ENCODE measurements at places on chromosomes 1 and 21. TPM values are rescaled to one million over a fixed set of nuclear protein-coding genes. Genes with fewer than 3 reads are reported as not detected.

The RAD54L gene
- 3.0 TPM for total RNA-seq

DNA sequence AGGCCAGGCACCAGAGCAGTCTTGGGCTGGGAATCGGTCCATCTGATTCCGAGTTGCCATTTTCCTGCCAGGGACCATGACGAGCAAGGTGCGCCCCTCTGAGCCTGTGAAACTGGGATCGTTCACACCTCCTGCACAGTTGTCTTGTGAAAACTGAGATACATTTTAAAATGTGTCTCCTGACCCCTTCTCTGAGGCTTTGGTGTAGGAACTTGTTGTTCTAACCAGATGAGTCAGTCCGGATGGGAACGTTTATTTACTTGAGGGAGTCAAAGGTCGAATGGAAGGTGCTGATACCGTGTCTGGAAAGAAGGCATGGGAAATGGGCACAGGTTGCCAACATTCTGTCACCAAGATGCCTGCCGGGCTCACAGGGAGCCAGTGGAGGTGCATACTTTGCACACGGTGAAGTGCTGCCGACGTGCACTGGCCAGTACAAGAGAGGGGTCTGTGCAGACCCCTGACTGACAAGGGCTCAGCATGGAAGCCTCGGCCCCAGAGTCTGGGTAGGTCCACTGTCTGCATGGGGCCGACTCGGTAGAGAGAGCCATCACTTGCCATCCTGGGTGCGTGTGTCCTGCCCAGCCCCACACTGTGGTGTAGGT lies 7.4 kb upstream of the KCNN3 start:
- no peak for DNase-seq

The ENAH gene
- 0.54 TPM for total RNA-seq

- no peak for DNase-seq
Observed at GRCh38 chr1:163337631-163338030, 15.9 kb downstream of the NUF2 start.

DNA sequence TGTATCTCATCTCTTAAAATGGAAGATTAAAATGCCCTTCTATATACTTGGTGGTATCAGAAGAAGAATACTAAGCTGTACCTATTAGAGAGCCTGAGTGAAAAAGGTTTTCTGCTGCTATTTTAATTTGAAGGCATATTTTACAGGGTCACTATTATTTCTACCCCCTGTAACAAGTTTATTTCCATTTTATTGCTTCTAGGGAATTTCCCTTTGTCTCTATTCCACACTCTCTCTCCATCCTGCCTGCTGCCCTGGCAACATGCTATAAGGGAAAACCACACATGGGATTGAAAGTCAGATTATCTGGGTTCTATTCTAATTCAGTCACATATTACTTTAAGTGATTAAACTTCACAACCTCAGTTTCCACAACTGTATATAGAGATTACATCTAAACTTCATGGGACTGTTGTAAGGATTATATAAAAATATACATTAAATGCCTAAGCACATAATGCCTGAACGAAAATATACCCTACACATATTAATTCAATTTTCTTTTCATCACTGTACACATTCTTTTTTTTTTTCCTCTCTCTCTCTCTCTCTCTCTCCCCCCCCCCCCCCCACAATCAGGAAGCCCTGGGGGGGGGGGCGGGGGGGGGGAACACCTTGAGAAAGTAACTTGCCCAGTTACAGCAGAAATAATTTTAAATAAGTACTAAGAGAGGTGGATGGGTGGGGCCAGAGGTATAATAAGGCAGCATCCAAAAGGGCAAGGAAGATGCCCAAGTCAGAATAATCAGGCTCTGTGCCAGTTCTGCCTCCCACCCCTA lies 51.5 kb downstream of the LUZP1 start:
- no peak for DNase-seq

DNA sequence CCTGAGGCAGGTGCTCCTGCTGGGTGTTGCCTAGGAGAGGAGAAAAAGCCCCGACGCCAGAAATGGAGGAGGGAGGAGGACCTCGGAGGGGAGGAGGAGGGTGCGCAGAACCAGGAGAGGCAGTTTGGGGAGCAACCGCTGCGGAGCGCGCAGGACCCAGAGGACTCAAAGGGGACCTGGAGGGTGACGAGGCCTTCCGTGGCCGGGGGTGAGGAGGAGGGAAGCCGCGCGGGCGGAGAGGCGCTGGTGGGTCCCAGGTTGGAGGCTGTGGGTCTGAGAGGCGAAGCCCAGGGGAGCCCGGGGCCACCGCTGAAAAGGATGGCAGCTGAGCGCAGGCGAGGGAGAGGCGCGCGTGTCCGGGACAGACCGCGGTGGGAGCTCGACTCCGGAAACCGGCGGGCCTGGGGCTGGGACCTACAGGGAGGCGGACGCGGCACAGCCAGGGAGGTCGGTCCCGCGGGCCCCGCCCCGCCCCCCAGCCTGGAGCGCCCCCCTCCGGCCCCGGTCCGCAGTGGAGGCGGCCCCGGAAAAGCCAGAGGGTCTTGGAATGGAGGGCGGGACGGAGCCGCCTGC lies 15.1 kb downstream of the RNF223 start:
- peak; percentile 52 for DNase-seq

GRCh38 chr1:95620076-95620475 lies 386.1 kb downstream of the RWDD3 start:
- DNase-seq, result no peak

GRCh38 chr1:119046785-119047438 lies 58.8 kb upstream of the TBX15 start:
- DNase-seq, result no peak

- DNase-seq, result no peak
Observed at GRCh38 chr1:167431909-167432650, 86.2 kb downstream of the CD247 start.

DNA sequence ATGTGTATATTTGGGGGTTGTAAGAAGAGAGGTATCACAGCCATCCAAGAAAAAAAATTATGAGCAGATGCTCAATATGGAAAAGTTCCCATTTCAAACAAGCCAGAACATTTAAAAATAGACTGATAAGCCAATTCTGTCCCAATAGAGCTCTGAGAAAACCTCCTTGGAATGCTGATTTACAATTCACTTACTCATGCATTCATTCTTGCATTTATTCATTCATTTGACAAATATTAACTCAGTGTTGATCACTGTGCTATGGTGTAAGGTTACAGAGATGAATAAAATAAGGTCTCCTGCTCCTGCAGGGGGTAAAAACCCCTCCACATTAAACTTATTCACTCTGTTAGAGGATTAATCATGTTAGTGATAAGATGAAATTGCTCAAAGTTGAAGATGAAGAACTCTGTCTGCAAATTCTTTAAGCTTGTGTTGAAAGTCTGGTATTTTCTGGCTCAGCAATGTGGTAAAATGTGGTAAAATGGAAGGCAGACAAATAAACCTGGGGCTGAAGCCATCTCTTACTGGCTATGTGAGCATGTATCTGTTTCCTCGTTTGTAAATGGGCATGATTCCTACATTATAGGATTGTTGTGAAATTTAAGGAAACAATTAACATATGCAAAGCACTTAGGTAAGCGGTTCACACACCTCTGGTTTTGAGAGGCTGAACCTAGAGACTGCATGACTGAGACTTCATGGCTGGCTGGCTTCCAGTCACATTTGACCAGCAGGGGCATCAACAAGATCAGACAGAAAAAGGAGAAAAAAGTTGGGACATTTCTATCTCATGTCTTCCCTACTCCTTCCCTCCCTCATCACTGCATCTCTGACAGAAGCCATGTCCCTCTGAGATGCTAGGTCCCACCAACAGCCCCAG lies 45.0 kb upstream of the DAB1 start:
- no peak for DNase-seq

- peak; percentile 71 for DNase-seq
Observed at GRCh38 chr1:3775490-3776230, 3.1 kb downstream of the SMIM1 start.

The ZNF678 gene
- total RNA-seq, result 14.8 TPM

GRCh38 chr1:167342846-167343245 lies 122.2 kb downstream of the POU2F1 start:
- peak; percentile 36 for DNase-seq

- DNase-seq, result peak; percentile 54
Observed at GRCh38 chr1:114428083-114428754, 82.8 kb downstream of the TRIM33 start.

The BTBD19 gene
- 3.5 TPM for total RNA-seq

The PALMD gene
- under 0.01 TPM for total RNA-seq

- no peak for DNase-seq
Observed at GRCh38 chr1:234882898-234883297, 245.7 kb downstream of the TOMM20 start.

DNA sequence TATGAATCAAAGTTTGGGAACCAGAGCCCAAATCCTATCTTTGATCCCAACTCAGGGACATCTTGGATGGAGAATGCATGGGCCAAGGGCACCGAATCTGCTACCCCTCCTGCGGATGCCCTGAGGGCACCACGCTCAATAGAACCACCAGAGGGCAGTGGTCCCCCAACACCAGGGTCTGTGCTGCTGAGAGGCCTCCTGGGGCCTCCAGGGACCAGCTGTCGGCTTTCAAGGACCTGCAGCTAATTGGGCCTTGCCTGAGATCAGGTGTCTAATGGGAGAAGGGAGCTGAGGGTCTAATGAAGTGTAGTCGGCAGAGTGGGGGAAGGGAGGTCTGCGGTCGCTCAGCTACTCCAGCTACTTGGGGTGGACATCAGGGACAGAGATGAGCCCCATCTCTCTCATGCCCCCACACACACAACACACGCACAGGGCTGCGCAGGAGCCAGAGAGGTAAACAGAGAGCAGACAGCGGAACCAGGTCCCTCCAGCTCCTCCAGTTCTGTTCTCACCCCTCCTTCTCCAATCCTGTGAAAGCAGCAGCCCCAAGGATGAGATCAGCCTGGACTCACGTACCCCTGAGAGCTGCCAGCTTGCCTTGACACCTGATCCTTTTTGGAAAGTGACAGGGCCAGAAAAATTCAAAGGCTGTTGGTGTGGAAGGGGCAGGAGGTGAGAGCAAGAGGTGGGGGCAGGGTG lies 34.9 kb upstream of the PPP1R15B start:
- peak; percentile 81 for DNase-seq

GRCh38 chr1:206684478-206685333 lies at the start of gene MAPKAPK2:
Gene MAPKAPK2, plus strand, starts transcription at chr1:206684905. Its CDS starts 325 bp downstream, at chr1:206685230.
- DNase-seq, result peak; percentile 82

- DNase-seq, result no peak
Observed at GRCh38 chr1:13775459-13775858, 75.5 kb downstream of the PRDM2 start.

The MTF2 gene
- 57.9 TPM for total RNA-seq

- no peak for DNase-seq
Observed at GRCh38 chr21:28459193-28459592, 533.5 kb downstream of the LTN1 start.

The UBASH3A gene
- total RNA-seq, result 1.6 TPM

DNA sequence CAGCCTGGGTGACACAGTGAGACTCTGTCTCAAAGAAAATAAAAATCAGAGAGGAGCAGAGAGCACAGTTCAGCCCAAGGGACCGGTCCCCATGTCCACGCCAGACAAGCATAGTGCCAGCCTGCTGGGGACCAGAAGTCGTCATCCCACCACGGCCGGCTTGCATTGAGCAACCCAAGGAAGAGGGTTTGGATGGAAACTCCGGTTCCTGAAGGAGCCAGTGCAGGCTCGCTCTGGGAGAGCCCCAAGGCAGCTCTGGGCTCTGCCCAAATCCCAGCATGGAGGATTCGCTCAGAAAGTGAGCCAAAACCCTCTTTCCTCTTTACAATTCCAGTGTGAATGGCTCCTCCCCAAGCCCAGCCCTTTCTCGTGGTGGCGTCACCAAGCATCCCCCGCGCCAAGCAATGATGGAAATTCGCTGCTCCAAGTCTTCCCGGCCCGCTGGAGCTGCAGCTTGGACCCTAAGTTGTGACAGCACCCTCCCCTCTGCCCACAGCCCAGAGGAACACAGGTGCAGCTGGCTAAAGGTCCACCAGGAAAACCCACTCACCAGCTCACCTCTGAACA lies 64.1 kb upstream of the SLC25A33 start:
- DNase-seq, result no peak

DNA sequence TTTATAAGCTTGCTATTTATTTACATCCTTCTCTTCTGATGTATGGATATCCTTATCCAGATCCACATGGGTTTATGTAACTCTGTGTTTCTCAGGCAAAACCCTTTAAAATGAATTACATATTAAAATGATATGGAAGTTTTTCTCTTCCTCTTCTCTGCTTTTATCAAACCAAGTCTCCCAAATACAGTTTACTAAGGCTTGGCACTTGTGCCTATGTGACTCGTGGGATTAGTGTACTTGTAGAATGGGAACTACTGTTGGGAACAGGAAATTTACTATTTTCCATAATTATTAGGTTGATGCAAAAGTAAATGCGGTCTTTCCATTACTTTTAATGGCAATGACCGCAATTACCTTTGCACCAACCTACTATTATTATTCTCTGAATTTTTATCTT lies 14.8 kb downstream of the SIM2 start:
- DNase-seq, result no peak

GRCh38 chr1:11654137-11654938 lies at the start of the genes FBXO2 and FBXO44:
Gene FBXO2, minus strand, starts transcription at chr1:11654429. Its CDS starts 89 bp downstream, at chr1:11654340.
Gene FBXO44, plus strand, starts transcription at chr1:11654877. Its CDS starts 959 bp downstream, at chr1:11655836.
- no peak for DNase-seq

- no peak for DNase-seq
Observed at GRCh38 chr1:184497959-184498723, 111.3 kb downstream of the C1orf21 start.

DNA sequence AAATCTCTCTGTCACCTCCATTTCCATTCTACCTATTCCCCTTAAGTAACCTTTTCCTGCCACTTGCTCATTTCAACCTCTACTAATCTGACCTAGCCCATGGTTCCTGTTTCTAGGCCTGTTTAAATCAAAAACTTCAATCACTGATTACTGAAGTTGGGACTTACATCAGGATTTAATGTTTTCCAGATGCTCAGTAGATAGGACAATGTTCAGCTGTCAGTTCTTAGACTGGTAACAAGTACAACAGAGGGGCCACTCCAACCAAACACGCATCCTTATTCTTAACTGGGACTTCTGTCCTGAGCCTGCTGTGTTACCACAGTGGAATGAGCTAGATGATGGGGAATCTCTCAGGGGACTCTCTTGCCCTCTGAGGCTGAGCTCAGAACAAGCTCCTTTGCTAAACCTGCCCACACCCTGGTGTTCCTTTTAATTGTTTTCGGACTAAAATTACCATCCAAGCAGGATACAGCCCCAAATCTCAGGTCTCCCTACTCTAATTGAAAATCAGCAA lies 974.6 kb downstream of the TTLL7 start:
- no peak for DNase-seq

The CYP4A11 gene
- not detected for total RNA-seq

- DNase-seq, result no peak
Observed at GRCh38 chr1:154352581-154353459, 27.5 kb downstream of the ATP8B2 start.

The WNT2B gene
- total RNA-seq, result under 0.01 TPM

The PRKCZ gene
- total RNA-seq, result 24.8 TPM

The LCE2A gene
- total RNA-seq, result not detected

- no peak for DNase-seq
Observed at GRCh38 chr1:9555942-9556341, 16.7 kb downstream of the SLC25A33 start.

The CHD5 gene
- total RNA-seq, result 0.54 TPM

The S100A7A gene
- total RNA-seq, result not detected

The ACADM gene
- total RNA-seq, result 14.8 TPM

Measured in hematopoietic multipotent progenitor cell (in vitro differentiated cells).